NCI-H1694 (cell line): ENCODE measurements at places on chromosomes 16 and 17.
A peak's percentile ranks its signal among the peaks of the same experiment; 100 is the strongest.

- no peak for DNase-seq
These were observed 951 bp downstream of the TMED6 start for GRCh38 chr16:69350536-69351133.

DNA sequence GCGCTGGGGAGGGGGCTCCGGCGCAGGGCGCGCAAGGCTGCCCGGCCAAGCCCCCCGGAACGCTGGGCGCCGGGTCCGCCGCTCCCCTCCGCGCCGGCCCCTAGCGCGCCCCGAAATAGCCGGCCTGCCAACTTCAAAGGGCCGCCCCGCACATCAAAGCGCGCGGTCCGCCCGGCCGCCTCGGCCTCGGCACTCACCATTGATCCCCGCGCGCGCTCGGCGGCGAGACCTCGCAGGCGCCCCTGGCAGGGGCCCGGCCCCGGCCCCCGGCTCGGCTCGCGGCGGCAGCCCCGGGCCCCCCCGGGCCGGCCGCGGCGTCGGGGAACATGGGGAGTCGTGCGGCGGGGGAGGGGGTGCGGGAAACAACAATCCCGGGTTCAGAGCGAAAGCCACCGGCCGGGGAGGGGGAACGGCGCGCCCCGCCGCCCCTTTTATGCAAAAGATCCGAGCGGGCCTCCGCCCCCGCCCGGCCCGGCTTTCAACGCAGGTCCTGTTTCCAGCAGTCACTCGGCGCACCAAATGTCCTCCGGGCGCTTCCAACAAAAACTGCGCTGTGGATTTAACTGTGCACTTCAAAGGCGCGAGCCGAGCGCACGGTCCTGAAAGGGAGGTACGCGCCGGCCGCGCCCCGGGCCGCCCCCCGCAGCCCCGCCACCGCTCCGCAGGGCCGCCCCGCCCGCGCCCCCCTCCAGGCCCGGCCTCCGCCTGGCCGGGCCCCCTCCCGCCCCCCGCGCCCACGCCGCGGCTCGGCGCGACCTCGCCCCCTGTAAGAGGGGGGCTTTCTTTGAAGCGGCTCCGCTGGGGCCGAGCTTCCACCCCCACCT is 608 bp downstream of the AXIN2 start:
- DNase-seq, result peak; percentile 40

- no peak for DNase-seq
These were observed 390.6 kb downstream of the HAPSTR1 start for GRCh38 chr16:9481747-9482730.

- no peak for DNase-seq
These were observed 18.3 kb upstream of the EFCAB13 start for GRCh38 chr17:47305302-47305923.

DNA sequence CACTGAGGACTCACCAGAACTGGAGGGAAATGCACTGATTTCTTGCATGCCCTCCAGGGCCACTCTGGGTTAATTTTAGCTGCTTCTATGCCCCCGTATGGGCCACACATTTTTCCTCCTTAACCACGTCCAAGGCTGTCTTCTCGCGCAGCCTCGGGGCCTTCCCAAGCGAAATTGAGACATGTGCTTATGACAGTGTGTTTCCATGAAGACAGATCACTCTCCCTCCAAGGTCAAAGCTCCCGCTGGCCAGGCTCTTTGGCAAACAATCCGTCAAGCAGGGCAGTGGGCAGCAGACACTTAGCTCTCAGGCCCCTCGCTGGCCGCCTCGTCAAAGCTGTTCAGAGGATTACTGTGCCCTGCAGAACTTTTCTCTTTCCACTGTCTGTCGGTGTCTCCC is 243.0 kb upstream of the N4BP1 start:
- no peak for DNase-seq

DNA sequence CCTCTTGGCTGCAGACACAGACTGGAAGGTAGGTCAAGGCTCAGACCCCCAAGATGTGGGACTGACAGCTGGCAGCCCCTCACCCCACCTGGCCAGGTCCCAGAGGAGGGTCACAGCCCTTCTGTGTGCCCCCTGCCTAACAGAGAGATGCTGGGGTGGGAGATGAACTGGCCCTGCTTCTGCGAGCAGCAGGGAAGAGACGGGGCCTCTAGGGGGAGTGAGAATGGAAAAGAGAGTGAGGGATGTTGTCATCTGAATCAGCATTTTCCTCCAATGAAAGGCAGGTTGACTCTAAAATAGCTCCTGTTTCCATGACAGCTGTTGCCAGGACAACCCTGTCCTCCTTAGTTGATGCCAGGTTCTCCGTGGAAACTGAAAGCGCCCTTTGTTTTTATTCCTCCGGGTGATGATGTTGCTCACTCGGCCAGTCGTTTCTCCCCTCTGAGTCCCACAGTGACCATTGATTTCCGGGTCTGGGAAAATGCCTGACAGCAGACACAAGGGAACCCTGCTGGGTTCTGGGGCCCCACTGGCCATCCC is 4.9 kb upstream of the NDRG4 start:
- DNase-seq, result peak; percentile 94

DNA sequence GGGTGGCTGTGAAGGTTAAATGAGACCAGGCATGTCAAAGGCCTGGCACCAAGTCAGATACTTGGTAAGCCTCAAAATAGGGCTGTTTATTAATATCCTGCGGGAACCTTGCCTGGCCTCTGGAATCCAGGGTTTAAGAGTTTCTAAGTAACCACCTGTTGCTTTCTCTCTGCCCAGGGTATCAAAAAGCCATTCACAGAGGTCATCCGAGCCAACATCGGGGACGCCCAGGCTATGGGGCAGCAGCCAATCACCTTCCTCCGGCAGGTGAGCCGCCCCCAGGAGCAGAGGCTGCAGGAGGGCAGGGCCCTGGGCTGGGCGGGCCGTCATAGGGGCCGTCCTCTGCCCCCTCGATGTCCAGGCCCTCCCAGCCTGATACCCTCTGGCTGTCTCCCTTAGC is 13.3 kb downstream of the GPT2 start:
- no peak for DNase-seq

- DNase-seq, result no peak
These were observed 124.2 kb upstream of the N4BP1 start for GRCh38 chr16:48734220-48734619.

DNA sequence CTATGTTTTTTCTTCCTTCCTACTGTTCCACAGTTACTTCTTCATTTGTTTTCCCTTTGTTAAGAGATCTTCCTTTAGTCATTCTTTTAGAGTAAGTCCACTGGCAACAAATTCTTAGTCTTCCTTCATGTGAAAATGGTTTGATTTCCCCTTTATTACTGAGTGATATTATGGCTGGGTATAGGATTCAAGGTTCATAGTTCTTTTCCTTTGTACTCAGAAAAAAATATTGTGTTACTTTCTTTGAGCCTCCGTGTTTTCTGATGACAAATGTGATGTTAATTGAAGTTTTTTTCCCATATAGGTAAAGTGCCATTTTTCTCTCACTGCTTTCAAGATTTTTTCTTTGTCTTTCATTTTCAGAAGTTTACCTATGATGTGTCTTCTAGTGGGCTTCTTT is 283.1 kb upstream of the TBX2 start:
- no peak for DNase-seq

DNA sequence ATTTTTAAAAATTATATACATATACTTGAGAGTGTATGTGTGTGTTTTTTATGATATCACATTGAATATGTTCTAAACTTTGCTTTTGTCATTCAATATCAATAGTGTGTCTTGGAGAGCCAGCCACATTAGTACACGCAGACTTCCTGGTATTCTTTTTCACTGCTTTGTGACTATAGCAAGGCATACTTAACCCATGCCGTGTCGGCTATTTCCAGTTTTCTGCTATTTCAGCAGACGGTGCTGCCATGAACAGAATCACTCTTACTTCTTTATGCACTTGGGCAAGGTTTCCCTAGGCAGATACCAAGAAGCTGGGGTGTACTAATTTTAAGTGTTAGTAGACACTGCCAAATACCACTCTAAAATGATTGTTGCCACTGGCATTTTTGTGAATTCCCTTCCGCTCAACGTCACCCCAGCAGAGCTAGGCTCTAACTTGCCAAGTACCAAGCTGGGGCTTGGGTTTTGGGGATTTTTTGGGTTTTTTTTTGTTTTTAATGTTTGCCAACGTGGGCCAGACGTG is 134.9 kb downstream of the SOCS1 start:
- DNase-seq, result no peak

DNA sequence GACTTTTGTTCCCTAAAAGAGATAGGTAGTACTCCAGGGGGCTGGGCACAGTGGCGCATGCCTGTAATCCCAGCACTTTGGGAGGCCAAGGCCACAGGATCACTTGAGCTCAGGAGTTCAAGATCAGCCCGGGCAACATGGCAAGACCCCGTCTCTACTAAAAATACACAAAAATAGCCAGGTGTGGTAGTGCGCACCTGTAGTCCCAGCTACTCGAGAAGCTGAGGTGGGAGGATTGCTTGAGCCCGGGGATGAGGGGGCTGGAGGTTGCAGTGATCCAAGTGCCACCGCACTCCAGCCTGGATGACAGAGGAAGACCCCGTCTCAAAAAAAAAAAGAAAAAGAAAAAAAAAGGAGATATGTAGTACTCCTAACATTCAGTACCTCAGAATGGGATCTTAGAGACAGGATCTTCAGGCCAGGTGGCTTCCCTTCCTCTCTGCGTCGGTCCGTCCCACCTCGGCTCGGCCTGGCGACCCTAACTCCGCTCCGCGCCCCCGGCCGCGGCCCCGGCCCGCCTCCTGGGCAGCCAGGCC is 89.6 kb downstream of the CDC27 start:
- no peak for DNase-seq

GRCh38 chr17:79792341-79792871 is 4.5 kb downstream of the CBX8 start:
- DNase-seq, result no peak

GRCh38 chr17:27455914-27456680 is at the start of gene KSR1:
Gene KSR1 (plus strand): TSS chr17:27456448. CDS start chr17:27456644, 196 bp downstream.
- DNase-seq, result peak; percentile 90

DNA sequence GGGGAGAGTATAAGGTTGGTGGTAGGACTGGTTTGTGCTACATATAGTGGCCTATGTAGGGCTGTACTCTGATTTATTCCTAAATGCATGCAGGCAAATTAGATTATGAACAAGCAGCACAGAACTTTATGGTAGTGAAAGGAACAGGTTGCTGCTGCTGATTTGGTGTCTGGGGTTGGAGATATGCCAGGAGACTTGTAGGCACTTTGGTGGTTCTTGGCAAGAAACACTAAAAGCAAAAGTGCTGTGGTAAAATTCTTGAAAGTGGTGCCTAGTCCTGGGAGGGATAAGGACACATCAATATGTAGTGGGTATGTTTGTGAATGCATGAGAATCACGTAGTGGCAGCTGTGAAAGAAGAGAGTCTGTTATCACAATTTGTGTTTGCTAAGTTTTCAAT is 2126.0 kb downstream of the TP53TG3F start:
- no peak for DNase-seq

DNA sequence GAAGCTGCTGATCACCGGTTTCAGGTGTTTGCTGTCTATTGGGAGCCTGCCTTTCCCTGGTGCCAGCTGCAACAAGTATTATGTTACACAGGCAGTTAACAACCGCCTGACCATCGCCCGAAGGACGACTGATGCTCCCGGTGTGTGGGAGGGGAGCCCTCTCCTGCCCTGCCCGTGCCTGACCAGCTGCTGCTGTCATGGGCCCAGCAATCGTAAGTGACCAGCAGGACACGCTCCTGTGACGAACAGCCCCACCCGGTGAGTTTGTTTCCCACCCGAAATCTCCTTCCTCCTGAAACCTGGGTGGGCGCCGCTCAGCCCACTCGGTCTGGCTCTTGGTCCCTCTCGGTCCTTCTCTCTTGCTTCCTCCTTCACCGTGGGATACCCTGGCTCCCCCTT is 17.9 kb upstream of the UBE2I start:
- DNase-seq, result no peak

DNA sequence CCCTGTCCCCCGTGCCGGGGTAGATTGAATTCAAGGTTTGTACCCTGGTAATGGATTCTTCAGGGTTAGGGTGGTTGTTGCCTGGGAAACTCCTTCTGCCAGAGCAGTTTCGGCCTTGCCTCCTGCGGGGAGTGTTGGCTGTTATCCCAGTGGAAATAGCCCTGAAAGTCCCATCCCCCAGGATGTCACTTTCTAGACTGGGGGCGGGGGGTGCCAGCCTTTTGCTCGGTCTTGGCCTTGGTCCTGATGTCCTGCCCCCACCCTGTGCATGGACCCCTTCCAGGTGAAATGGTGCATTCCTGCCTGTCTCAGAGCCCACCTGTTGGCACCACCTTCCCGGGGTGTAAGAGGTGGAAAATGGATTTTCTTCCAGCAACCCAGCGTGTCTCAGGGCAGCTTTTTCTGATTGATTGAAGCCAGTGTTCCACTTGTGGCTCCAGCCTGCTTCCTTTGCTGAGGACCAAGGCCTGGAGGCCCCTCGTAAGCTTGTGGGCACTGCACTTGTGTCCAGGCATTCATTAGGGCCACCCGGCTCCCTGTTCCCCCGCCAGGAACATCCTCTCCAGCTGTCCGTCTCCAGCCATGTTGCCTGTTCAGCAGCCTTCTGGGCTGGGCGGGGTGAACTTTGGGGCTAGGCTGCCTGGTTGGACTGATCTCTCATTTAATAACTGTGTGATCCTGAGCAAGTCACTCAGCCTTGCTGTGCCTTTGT is 25.6 kb downstream of the MGAT5B start:
- DNase-seq, result no peak

DNA sequence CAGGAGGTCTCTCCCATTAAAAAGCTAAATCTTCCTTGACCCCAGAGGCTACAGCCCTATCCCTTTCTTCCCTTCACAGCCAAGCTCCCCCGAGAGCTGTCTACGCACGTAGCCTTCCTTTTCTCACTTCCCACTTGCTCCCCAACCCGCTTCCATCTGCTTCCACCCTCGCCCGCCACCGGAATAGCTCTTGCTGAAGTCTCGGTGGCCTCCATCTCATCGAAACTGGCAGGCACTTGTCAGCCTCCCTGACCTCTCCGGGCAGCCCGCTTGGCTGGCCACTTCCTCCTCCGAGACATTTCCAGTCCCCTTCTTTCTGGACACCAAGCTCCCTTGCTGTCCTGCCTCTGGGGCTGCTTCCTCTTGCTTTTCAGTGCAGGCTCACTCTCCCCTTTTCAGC is 10.7 kb upstream of the EPOP start:
- DNase-seq, result no peak

- no peak for DNase-seq
These were observed 1.9 kb downstream of the MED11 start for GRCh38 chr17:4733073-4733531.

GRCh38 chr17:32445497-32445896 is 1.2 kb downstream of the PSMD11 start:
- DNase-seq, result no peak

- DNase-seq, result no peak
These were observed 1.9 kb upstream of the CAPN15 start for GRCh38 chr16:525520-526180.
